ENCODE measurements at places on chromosomes 2 and 18. TPM values are rescaled to one million over a fixed set of nuclear protein-coding genes. Genes with fewer than 3 reads are reported as not detected.

DNA sequence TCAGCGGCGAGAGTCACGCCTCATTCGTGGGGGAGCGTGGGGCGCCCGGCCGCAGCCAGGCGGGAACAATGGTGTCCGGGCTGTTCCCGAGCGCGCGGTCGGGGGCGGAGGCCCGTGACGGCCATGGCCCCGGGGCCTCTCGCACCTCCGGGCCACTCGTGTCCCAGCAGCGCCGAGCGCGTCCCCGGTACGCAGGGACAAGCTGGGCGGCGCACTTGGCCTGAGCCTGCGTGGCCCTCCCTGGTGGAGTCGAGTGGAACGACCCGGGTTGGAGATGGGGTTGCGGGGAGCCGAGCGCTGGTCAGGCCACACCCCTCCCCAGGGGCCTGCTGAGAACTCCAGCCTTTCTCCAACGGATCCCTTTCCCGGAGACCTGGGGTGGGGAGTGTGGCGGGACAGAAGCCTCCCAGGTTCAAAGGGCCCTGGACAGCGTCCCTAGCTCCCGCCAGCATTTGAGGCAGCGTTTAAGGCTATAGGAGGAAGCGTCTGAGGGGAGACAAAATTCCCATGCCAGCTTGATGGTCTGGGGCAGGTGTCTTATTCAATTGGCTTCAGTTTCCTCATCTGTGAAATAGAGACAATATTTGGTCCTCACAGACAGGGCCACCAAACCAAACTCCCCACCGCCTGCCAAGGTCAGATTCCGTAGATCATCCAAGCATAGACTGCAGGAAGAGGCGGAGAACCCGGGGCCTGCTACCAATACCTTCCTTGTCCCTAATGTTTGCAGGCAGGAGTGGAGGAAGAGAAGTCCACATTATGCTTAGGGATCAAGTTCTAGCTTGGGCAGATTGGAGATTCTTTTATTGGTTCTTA lies 553 bp downstream of the CNDP2 start:
- peak; percentile 64 for DNase-seq

DNA sequence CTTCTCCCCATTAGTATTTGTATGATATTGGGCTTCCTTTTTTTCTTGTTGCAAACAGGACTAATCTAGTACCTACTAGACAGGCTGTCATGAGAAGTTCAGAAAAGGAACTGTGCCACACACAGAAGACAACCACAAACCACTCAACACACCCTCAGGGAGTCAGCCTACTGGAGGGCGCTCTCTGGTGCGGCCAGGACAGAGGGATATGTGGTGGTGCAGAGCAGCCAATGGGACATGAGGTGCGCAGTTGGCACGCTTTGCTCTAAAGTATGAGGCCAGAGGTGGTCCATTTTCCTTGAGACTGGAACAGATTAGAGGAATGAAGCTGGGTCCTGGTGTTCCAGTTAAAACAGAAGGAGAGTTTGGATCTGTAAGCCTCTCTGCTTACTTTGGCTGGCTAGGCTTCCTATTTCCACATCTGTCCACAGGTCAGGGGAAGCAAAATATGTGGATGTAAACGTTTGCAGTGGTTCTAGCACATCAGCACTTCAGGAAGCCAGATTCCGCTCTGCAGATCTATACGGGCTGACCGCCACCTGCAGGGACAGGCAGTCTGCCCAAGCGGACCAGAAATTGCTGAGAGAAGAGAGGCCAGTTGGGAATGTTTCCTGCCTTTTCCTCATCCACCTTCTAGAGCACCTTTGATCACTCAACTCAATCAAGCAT lies 114.1 kb downstream of the GFPT1 start:
- no peak for DNase-seq

CYP27A1 gene
- total RNA-seq: 20.5 TPM

GRCh38 chr2:163610817-163611556 lies 124.8 kb downstream of the FIGN start:
- DNase-seq: no peak

HES6 gene
- 8.3 TPM for total RNA-seq

FAM110C gene
- total RNA-seq: not detected

CPLX4 gene
- total RNA-seq: not detected

ASXL3 gene
- not detected for total RNA-seq

GRCh38 chr2:168365094-168365621 lies 90.9 kb upstream of the CERS6 start:
- no peak for DNase-seq

CXCR1 gene
- total RNA-seq: not detected

DNA sequence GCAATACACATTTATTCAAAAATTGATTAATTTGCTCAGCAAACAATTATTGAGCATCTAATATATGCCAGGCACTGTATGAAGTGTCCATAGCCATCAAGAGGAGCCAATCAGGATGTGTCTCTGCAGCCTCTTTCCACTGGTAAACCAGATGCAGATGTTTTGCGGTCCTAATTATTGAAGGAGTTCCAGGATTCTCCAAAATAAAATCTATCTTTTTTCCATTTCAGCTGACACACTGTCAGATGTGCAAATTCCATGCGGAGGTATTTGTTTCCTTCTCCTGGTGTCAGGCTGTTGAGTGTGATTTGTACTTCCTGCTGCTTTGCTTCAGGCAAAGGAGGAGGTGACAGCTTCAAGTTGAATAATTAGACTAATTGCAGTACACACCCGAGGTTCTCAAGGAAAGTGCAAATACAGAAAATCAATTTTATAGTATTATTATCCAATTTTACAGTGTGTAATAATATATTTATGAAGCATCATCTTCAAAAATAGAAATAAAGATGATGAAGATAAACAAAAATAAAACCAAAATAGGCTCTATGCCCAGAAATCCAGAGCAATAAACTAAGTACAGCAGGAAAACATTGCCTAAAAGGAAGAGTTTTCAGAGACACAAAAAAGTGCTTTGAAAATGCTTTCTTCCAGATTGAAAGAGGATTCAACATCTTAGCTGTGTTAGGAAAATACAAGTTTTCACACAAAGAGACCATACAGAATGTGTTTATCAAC lies 1352.9 kb upstream of the CHAC2 start:
- no peak for DNase-seq

DNA sequence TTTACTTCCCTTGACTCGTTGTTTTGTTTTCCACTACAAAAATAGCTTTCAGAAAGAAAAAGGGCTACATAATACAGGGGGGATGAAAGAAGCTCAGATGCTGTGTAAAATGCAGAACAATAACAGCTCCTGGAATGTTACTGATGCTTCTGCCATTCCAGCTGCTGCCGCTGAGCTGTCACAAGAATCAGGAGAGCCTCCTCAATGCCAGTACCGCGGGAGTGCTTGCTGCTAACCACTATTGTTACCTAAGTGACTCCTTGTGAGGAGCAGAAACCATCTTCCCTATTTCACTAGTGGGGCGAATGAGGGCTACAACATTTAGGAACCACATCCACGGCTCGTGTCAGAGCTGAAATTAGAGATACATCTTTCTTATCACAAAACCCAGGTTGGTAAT lies 384.8 kb downstream of the GALR1 start:
- DNase-seq: no peak

- peak; percentile 52 for DNase-seq
Measured at GRCh38 chr2:133422931-133423351, 145.3 kb downstream of the NCKAP5 start.

- DNase-seq: no peak
Measured at GRCh38 chr2:178419123-178419522, 31.9 kb downstream of the PRKRA start.

MC5R gene
- 0.49 TPM for total RNA-seq

GRCh38 chr18:47254341-47254939 lies 3.0 kb upstream of the SKOR2 start:
- DNase-seq: peak; percentile 36

DNA sequence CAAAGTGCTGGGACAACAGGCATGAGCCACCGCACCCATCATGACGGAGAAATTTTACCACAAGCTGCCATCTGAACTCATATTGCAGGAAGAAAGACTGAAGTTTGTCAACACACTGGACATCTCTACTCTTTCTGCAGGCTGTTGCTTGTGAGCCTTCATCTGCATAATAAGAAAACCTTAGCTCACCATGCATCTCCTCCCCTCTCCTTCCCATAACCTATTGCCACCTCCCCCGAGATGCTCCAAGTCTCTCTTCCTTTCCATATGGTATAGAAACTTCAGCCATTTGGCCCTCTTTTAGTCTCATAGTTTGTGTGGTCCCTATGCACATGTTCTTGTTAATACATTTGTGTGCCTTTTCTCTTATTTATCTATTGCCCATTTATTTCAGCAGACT lies 19.1 kb upstream of the C2orf72 start:
- DNase-seq: no peak

ARHGEF4 gene
- total RNA-seq: 2.2 TPM

DNA sequence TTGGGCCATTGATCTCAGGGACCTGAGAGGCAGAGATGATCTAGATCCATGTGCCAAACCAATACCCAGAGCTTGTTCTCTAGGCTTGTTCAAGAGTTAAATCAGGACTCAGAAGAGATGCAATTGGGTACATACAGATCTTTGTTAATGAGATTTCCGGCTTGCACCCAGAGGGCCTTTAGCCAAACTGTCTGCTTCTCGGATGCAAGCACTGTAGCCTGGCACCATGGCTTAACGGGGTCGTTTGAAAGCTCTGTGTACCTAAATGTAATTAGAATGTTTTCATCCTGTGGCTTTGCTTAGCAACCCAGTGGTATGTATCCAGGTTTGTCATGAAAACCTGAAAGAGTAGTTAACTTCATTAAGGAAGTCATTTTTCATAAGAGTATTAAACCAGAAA lies 94.2 kb downstream of the TPGS2 start:
- DNase-seq: no peak

DTNA gene
- total RNA-seq: 1.6 TPM

GCG gene
- total RNA-seq: 0.39 TPM

DNA sequence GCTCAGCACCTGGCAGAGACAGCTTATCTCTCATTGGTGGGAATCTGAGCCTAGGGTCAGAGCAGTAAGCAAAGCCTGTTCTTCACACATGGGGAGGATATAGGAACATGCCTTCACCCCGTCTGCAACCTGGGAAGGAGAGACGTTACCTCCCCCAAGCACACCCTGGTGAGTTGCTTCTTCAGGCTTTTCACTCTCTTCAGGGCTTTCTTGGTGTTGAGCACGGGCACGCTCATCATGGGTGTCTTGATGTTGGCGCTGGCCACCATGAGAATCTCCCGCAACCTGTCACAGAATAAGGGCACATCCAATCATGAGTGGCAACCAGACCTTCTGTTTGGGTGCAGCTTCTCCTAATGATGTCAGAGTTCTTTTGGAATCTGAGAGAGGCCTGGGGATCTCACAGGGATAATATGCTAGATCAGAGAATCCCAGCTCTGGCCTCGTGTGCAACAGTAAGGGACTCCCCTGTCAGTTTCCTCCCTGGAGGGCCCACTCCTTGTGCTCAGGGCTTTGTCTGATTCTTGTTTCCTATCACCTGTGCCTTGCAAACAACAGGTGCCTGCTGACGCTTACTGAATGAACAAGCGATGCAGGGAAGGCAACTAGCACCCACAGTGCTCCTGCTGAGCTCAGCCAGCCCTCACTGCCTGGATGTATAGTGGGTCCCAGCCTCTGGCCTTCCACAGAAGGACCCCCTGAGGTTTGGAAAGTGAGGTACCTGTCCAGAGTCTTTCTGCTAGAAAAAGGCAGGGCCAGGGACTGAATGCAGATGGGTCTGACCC lies 66.3 kb downstream of the POLR1A start:
- DNase-seq: no peak

DNA sequence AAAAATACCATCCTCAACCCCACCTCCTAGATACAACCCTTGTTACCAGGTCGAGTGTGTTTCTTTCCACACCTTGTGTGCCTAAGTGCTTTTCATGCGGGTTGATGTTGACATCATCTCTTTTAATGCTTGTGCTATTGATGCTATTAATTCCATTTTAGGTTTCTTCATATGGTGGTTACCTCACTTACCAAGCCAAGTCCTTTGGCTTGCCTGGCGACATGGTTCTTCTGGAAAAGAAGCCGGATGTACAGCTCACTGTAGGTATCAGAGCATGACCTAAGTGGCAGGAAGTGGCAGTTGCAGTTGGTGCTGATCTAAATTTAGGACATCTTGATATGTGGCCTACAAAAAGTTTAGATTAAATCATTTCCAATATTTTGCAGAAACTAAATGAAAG lies 149.9 kb upstream of the TTC39C start:
- DNase-seq: no peak

- no peak for DNase-seq
Measured at GRCh38 chr2:24509840-24510239, 18.8 kb downstream of the NCOA1 start.

GRCh38 chr2:225793736-225794550 lies 394.4 kb downstream of the NYAP2 start:
- DNase-seq: no peak

DNA sequence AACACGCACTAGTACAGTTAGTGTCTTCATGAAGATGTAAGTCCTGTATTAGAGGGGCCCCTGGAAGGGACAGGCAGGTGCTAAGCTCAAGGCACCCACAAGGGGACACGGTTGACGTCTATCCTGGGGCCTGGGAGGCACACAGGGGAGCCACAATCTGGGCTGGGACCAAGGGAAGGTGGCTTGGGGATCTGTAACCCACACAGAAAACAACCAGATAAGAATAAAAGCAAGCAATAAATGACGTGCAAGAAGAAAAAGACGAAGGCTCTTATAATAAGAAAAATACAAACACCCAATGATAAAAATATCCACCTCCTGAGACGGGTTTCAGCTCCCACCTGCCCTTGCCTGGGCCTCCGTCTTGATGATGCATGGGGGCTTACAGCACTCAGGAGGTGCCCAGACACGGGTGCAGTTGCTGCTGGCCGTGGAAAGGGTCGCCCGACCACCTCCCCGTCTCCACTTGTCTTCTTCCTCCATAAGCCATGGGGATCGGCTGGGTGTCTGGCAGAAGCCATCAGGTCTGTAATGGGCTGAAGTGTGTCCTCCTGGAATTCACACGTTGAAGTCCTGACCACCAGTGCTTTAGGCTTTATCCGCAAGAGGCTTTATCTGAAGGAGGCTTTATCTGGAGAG lies 73.9 kb downstream of the TWIST2 start:
- no peak for DNase-seq

DNA sequence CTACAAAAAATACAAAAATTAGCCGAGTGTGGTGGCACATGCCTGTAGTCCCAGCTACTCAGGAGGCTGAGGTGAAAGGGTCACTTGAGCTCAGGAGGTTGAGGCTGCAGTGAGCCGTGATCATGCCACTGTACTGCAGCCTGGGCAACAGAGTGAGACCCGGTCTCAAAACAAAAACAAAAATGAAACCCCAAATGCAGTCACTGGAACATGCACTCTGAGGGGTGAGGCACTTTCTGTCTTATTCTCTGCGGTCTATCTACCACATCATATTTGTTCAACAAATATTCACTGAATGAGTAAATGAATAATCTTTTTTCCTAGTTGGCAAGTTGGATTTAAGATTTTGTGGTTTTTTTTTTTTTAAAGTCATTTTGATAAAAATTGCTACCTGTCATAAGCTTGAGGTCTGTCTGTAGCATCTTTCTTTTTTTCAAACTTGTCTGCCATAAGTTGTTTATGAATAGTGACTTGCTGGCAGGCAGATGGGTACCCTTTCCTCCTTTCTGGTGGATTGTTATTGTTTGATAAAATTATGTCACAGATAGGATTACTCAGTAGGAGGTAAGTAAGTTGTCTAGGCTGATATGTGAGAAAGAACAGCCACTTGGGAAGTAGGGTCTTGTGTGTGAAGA lies 11.8 kb downstream of the CHRNA1 start:
- no peak for DNase-seq

PLGLB1 gene
- 0.36 TPM for total RNA-seq

Measured in RPMI7951 (cell line).